ENCODE measurements at places on chromosomes 4 and X.

GRCh38 chr4:168831585-168831918, 178.5 kb downstream of the CBR4 start:
- DNase-seq: no peak

GRCh38 chrX:14095702-14096101, 66.0 kb upstream of the GEMIN8 start:
- DNase-seq: peak; percentile 25

GRCh38 chr4:121192480-121192879, 28.4 kb upstream of the TNIP3 start:
- peak; percentile 67 for DNase-seq

- no peak for DNase-seq
Observed at GRCh38 chr4:48347282-48347921, 6.1 kb downstream of the SLAIN2 start.

DNA sequence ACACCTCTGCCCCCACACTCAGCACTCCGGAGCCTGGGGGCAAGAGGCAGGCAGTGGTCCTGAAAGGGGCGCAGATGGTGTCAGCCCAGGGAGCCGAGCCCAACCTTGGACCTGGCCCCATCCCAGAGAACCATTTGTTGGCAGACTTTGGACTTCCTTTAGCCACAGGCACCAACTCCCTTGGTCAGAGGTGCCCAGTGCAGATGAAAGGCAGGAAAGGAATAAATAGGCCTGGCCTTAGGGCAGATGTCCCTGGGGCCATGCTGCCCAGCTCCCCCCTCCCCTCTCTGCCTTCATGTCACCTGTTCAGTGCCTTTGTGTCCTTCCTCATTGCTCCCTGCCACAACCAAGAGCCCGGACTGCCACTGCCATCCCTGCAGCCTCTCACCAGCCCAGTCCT, 52.8 kb downstream of the SEL1L3 start:
- no peak for DNase-seq

DNA sequence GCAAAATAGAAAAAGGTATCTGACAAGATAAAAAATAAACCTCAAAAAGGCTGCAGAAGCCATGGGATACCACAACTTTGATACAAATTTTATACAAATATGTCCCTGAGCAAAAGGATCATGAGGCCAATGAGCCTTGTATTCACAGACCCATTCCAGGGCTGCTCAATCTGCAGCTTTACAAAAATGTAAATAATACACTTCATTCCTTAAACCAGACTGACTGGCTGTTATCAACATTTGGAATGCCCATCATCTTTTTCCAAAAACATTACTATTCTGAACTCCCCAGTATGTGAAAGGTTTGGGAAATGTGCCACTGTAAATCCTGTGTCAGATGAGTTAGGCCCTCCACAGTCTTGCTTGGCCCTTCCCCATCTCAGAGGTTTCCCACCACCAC, 25.5 kb downstream of the SCARB2 start:
- DNase-seq: no peak

GRCh38 chr4:95534032-95534431, 14.7 kb downstream of the UNC5C start:
- DNase-seq: no peak

DNA sequence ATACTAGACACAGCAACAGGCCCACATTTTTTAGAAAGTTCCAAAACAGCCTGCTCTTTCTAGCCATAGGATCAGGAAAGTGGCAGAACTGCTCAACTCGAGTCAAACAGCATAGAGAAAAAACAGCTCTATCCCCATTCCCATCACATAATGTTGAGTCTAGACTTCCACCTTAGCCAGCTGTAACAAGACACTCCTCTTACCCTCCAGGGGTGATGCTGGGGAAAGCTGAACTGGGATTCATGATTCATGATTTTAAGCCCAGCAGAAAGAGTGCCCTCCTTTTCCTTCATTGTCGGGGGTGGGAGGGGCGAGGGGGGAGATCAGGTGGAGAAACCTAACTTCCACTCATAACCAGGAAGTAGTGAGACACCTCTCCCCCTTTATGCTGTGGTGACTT, 86.1 kb downstream of the CENPC start:
- no peak for DNase-seq

- no peak for DNase-seq
Observed at GRCh38 chr4:182640932-182641331, 276.3 kb downstream of the DCTD start.

DNA sequence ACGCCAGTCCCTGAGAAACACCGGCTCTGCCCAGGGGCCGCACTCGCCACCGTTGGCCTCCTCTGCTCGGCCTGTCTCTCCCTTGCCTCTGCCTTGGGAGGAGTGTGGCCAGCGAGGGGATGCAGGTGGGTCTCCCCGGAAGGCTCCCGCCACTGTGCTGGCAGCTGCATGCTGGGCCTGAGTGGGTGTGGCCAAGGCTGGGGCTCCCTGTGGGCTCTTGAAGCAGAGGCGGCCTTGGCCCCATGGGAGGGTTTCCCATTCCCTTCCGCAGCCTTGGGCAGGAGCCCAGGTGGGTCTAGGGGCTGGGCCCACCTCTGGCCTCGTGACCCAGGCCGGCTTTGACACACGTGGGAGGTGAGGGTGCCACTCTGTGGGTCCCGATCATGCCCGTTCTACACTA, 19.1 kb downstream of the FGFRL1 start:
- DNase-seq: no peak

DNA sequence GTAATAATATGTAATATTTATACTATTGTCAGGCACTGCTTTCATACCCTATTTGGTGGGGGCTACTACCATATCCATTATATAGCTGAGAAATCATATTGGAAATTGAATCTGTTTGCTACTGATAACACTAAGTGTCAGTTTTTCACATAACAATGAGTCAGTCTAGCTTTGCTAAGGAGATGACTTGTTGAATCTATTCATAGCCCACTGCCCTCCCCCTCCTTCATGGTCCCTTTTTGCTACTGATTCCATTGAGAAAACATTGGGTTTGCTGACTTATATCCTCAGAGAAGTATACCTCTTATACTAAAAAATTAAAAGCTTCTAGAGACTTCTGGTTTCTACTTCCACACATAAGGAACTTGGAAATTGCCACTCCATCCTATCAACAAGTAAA, 1898.4 kb downstream of the STIM2 start:
- DNase-seq: no peak

- DNase-seq: no peak
Observed at GRCh38 chr4:168524006-168524405, 27.2 kb downstream of the PALLD start.

- no peak for DNase-seq
Observed at GRCh38 chr4:110815950-110816349, 193.1 kb upstream of the PITX2 start.

GRCh38 chr4:159141193-159141592, 38.3 kb downstream of the RAPGEF2 start:
- DNase-seq: no peak

DNA sequence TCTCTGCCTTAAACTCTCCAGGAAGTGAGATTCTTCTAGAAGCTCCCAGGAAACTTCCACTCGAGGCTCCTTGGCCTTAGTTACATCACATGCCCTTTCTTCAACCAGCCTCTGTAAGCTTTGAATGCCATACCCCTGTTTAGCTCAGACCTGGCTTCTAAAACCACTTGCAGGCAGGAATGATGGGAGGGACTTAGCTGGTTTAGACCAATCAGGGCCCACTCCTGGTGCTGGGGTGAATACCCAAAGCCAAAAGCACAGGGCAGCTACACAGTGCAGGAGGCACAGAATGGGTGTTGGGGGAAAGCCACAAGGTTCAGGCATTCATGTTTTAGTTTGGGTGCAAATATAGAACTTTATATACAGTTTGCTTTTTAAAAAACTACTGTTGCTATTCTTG, 296.2 kb downstream of the FRMPD4 start:
- DNase-seq: no peak

DNA sequence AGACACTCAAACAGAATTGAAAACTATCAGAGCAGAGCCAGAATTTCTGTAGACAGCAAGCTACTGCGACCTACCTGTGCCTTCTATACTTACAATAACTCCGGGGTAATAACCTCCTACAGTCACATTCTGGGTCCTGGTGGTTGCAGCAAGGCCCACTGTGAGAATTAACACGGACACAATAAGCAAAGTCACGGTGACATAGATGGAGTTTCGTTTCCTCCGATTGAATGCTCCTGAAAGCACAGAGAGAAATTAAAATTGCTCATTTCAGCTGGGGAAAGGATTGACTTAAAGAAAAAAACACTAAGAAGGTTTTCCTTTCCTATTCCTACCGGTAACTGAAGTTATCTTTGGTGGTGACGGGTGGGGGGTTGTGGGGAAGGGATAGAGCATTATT, 7.0 kb downstream of the TMEM255A start:
- no peak for DNase-seq

GRCh38 chr4:80037864-80038263, 35.2 kb downstream of the ANTXR2 start:
- no peak for DNase-seq

DNA sequence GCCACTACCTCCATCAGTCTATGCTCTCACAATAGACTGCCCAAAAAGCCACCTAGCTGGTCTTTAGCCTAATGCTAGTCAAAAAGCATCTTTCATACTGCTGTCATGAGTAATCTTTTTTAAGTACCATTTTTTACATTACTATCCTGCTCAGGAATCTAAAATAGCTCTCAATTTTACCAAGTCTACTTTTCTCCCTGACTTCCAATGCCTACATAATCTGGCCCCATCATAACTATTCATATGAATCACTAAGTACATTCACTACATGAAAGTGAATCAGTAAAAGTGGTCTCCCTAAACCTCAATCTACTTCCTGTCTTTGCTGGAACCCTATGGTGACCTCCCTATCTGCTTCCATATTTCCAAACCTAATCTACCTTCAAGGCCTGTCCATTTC, 105.9 kb downstream of the THOC2 start:
- no peak for DNase-seq

- DNase-seq: no peak
Observed at GRCh38 chr4:3256230-3257102, 7.5 kb downstream of the MSANTD1 start.

- DNase-seq: no peak
Observed at GRCh38 chr4:31674313-31674947, 954.3 kb downstream of the PCDH7 start.

- DNase-seq: no peak
Observed at GRCh38 chrX:99413317-99413716, 996.8 kb downstream of the PCDH19 start.

DNA sequence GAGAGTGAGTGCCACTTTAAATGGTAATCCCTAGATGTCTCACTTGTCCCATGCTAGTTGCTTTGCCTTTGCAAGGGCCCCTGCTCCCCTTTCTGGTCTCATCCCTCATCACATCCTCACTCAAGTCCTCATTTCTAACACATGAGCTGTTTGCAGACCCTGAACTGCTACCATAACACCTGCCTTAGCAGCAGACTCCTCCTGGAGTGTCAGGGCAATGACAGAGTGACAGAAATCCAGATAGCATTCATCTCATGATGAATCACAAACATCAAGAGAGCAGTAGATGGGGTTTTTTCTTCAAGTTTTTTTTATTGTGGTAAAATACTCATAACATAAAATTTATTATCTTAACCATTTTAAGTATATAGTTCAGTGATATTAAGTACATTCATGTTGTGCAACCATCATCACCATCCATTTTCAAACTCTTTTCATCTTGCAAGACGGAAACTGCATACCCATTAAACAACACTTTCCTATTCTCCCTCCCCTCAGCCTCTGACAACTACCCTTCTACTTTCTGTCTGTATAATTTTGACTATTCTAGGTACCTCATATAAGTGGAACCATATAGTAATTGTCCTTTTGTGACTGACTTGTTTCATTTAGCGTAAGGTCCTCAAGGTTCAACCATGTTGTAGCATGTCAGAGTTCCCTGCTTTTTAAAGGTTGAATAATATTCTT, 133.2 kb upstream of the RPS6KA3 start:
- DNase-seq: no peak

DNA sequence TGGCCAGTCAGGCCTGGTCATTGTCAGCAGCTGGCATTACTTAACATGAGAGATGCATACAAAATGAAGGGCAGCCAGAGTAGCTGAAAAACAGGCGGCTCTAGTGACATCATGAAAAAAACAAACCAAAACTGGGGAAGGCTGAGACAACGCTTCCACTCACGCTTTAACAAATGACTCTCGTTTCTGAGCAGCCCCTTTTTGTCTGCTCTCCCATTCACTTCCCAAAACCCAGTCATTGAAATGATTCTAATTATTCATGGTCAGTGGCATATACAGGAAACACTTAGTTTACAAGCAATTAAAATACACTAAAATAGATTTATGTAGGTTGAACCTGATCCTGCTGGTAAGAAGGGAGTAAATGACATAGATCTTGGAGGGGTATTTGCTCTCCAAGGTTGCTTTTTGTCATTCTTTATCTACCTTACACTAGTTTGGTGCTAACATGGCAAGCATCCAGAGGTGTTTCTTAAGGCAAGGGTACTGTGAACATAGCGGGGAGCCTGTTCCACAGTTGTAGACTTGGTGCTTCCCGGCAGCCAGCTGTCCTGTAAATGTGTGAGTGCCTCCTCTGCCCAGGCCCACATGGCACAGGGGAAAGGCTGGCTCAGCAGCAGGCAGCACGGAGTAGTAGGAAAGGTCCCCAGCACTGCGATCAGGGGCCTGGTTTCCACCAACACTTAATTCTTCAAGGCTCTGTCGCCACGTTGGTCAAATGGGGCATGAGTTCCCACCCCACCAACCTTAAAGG, 61.2 kb upstream of the CITED1 start:
- DNase-seq: no peak

DNA sequence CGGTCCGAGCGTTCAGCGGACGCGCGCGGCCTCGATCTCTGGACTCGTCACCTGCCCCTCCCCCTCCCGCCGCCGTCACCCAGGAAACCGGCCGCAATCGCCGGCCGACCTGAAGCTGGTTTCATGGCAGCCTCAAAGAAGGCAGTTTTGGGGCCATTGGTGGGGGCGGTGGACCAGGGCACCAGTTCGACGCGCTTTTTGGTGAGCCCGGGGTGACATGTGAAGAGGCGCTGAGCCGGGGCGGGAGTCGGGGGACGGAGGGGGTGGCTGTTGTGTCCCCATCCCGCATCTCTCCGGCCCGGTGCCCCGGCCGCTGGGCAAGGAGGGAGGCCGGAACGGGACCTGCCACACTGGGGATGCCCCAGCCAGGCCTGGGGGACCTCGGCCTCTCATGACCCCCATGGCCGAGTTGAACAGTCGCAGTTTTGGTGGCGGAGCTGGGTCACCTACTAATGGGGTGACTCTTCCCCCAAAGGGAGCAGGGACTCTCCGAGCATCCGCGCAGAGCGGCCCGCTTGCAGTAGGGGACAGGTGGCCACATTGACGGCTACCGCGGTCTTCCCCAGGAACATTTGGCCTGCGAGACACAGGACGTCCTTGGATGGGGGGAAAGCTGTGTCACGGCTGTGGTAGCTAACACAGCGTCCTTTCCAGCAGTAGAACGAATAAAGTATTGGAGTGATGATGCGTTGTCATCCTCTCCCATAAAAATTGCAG, at the start of gene GK:
Gene GK (plus strand): TSS at position 9 of the 717 bp plus-strand sequence. CDS start 115 bp downstream, at position 124.
- no peak for DNase-seq

GRCh38 chr4:153545822-153546221, 79.7 kb downstream of the TMEM131L start:
- DNase-seq: no peak

GRCh38 chr4:67659065-67659464, 41.9 kb downstream of the UBA6 start:
- no peak for DNase-seq

GRCh38 chr4:82969414-82969813, 41.2 kb downstream of the LIN54 start:
- DNase-seq: no peak

- no peak for DNase-seq
Observed at GRCh38 chr4:152951348-152951747, 15.2 kb downstream of the FHDC1 start.
